Calu3 (cell line): ENCODE measurements at places on chromosomes 3 and 15. TPM values are rescaled to one million over a fixed set of nuclear protein-coding genes. Genes with fewer than 3 reads are reported as not detected.

GRCh38 chr3:129777806-129778205 is 115.7 kb downstream of the TMCC1 start:
- DNase-seq = no peak

DNA sequence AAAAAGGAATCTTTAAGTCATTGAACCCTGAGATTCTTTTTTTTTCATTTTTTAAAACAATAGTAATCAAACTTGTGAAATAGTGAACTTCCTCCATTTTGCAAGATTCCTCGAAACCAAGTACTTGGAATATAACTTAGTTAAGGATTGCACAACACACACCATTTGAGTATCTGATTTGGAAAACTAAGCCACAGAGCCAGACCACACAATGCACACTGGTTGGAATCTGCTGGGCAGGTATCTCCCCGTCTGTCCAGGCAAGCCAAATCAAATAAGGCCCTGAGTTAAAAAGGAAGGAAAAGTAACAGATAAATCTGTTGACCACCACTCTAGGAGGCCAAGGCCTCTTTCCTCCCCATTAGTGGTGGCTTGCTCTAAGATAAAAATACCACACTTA is 177.5 kb upstream of the ICE2 start:
- DNase-seq = no peak

DNA sequence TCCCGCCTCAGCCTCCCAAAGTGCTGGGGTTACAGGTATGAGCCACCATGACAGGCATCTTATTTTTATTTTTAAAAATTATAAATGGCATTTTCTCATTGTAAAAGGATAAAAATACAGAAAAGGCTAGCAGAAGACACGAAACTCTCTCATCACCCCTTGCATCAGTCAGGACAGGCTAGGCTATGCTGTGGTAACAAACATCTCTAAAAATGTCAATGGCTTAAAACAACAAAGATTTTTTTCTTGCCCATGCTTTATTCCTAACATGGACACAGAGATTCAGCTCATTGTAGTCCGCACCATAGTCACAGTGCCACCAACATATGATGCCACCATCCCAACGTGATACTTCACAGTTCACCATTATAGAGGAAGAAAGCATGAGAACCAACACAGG is 34.0 kb upstream of the SEMA4B start:
- DNase-seq = no peak

DNA sequence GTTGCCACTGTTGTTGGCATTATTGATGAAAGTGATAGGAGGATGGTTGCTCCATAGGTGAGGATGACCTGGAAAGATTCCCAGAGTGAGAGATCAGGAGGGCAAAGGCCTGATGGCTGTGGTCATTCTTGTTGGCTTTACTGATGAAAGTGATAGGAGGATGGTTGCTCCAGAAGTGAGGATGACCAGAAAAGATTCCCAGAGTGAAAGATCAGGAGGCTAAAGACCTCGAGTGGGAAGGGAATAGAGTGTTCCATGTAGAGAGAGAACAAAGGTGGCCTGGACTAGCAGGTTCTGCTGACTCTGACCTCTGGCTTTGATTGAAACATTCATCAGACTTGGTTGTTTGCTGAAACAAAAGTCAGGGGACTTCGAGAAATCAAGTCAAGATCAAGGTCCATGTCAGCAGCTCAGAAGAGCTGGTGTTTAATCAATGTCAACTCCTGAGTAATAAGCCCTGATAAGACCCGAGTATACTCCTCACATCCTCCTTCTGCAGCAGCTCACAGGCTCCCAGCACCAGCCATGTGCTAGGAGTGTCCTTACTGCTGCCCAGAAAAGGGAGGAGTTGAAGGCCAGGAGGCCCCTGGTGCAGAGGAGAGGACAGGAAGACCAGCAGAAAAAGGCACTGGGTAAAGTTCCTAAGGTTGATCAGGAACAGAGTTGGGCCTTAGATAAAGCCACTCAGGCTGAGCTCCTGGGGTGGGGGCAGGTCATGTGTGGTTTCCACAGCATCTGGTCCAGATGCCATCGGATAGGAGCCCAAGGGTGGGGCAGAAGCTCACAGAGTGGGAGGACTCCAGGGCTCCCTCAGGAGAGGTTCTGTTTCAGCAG is 19.9 kb downstream of the CYP8B1 start:
- no peak for DNase-seq

GRCh38 chr3:46321461-46322104 is 32.3 kb upstream of the CCR2 start:
- no peak for DNase-seq

GRCh38 chr15:56236197-56236596 is 7.5 kb downstream of the RFX7 start:
- no peak for DNase-seq

DNA sequence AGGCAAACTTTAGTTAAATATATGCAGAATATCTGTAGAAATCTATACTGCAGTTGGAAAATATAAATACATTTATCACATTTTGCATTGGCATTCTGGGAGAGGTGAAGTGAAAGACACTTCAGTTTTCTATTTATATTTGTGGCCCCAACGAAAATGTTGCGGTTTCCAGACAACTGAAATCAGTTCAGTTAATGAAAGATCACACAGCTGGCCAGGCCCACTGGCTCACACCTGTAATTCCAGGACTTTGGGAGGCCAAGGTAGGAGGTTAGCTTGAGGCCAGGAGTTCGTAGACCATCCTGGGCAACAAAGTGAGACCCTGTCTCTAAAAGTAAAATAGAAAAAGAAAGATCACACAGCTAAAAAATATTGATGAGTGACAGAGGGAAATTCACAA is 11.9 kb upstream of the CLASP2 start:
- DNase-seq = no peak

- DNase-seq = no peak
Measured at GRCh38 chr3:120828796-120829195, 79.2 kb upstream of the STXBP5L start.

DNA sequence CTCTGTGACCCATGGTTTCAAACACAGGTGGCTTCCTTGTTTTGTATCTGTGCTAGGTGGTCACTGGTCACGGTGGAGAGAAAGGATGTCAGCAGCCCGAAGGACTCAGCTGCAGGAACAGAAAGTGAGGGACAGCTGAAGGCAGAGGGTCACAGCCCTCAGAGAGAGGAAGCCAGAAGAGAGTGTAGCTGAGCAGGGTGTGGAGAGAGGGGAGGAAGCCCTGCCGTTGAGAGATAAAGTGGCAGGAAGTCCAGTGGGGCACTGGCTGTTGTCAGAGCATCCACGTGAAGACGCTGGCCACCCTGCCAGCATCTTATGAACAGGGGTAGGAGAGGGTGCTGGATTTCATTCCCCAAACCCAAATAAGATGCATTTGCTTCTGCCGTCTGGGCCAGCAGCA is 36.9 kb downstream of the LIMD1 start:
- DNase-seq = no peak

- no peak for DNase-seq
Measured at GRCh38 chr15:47750030-47750739, 32.9 kb downstream of the SEMA6D start.

ACTRT3 gene
- 2.2 and 2.5 TPM in 2 replicates for total RNA-seq

HEG1 gene
- 0.51 and 0.97 TPM in 2 replicates for total RNA-seq
